Epithelial cell of esophagus (primary cell): ENCODE measurements at places on chromosomes 2 and 18.
A peak's percentile ranks its signal among the peaks of the same experiment; 100 is the strongest.

DNA sequence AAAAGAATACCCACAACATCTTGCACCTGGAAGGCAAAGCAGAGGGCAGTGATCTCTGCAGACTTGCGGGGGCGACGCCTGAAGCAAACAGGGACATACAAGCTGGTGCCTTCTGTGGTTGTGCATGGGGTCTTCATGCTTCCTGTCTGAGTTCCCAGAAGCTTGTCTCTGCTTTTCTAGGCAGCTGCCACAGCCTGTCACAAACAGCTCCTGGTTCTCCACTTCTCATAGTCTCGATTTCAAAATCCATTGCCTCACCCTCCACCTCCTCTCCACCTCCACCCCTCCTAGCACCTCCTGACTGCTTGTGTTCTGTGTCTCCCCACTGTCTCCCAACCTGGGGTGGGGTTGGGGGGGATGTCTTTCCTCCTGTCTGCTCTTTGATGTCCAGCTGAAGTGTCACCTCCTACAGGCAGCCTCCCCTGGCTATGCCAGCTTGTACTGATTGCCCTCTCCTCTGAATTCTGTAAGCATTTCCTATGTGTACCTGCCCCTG lies 1.7 kb upstream of the PROC start:
- peak; percentile 63 for DNase-seq

GRCh38 chr18:58058720-58059119 lies 14.7 kb downstream of the NEDD4L start:
- DNase-seq, result peak; percentile 43

GRCh38 chr2:9145752-9146430 lies 60.7 kb upstream of the ASAP2 start:
- no peak for DNase-seq

GRCh38 chr2:183040604-183041003 lies 2.3 kb upstream of the NCKAP1 start:
- DNase-seq, result no peak

GRCh38 chr2:48129293-48129950 lies 223.1 kb upstream of the FBXO11 start:
- DNase-seq, result no peak
